DND-41 (cell line): ENCODE measurements at places on chromosomes 7 and 10.

DNA sequence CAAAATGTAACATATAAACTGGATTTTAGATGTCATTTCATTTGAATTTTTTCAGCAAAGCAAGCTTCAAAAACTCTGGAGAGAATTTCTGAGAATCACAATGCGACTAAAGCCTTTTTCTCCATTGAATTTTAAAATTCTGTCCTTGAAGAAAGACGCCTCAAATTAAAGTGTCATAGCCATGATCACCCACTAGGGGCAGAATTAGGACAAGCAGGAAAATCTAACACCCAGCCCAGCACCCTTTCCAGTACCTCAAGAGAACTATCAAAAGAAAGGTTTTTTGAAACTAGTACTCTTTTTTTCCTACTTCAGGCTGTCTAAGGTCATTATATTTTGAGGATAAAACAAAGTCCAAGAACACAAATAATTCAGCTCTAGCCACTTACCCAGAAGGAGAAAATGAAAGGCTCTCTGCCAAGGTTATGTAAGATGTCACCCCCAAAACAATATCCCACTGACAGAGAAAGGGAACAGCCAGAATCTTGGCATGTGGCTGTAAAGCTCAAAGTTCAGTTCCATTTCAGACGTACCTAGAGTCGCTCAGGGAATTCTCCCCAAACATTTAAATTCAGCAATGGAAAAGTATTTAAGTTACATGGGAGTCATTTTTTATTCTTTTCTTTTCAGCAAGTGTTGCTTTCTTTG is 299.4 kb downstream of the SNX13 start:
- no peak overlapping the region for H3K27ac ChIP-seq
- H3K4me1 ChIP-seq, result no peaks in the 10 kb centered on the region
- H3K36me3 ChIP-seq, result no peaks in the 10 kb centered on the region
- no peaks in the 10 kb centered on the region for H3K27me3 ChIP-seq
- no peak overlapping the region for H3K4me3 ChIP-seq
- DNase-seq, result peak; percentile 25

DNA sequence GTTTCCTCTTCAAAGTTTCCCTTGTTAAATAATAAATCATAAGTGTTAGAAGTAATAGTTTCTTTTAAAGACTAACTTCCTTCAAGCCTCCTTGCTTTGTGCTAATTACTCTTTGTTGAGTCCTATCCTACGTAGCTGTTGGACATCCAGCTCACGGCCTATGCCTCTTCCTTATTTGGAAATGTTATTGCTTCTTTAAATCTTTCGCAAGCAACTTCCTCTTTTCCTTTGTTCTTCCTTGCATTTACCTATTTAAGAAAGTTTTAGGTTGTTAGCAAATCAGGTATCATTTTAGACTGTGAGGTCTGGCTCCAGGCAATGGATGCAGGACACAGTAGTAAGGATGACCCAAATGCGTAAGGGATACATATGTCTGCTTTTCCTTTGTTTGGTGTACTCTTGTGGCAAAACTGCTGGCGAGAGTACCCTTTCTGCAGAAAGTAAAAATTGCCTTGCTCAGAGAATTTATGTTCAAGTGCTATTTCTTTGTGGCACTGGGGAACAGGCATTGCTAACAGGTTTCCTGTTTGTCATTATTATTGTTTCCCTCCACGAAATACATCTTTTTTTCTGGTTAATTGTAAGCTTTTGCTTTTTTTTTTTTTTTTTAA is 110.5 kb downstream of the DYNC2I1 start:
- no peaks in the 10 kb centered on the region for H3K27me3 ChIP-seq
- peaks cover 4% of the 10 kb centered on the region; the same call in 1 of the 2 replicates for H3K4me1 ChIP-seq
- H3K27ac ChIP-seq, result no peak overlapping the region

- H3K27ac ChIP-seq, result no peak overlapping the region
- DNase-seq, result no peak
Observed at GRCh38 chr10:28219251-28219650, 83.6 kb downstream of the MPP7 start.

DNA sequence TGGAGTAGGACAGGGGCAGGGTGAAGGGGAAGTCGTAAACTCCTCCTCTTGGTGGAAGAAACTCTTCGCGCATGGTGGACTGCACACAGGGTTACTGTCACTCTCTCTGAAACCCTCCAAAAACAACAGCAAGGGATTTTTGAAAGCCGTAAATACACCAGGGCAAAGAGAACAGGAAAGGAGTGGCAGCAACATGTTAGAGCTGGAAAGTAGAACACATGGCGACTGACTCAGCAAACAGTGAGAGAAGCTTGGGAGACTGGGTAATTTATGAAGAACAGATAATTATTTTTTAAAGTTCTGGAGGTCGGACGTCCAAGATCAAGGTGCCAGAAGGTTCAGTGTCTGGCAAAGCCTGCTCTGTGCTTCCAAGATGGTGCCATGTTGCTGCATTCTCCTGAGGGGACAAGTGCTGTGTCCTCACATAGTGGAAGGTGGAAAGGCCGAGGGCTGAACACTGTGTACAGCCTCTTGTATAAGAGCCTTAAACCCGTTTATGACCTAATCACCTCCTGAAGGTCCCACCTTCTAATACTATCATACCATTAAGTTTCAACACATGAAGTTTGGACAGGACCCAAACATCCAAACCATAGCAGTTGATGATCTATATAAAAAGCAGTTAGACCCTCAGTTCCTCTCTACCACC is 22.5 kb upstream of the C10orf53 start:
- no peak for DNase-seq
- H3K27ac ChIP-seq, result no peak overlapping the region
- no peaks in the 10 kb centered on the region for H3K27me3 ChIP-seq

GRCh38 chr7:2420216-2420933 is 17.0 kb downstream of the CHST12 start:
- no peaks in the 10 kb centered on the region for H3K36me3 ChIP-seq
- H3K27me3 ChIP-seq, result no peaks in the 10 kb centered on the region
- DNase-seq, result no peak
- H3K27ac ChIP-seq, result no peak overlapping the region
- H3K4me3 ChIP-seq, result no peak overlapping the region

- peaks cover 2% of the 10 kb centered on the region for H3K27me3 ChIP-seq
- H3K27ac ChIP-seq, result no peak overlapping the region
- no peaks in the 10 kb centered on the region for H3K4me1 ChIP-seq
Observed at GRCh38 chr10:62736168-62736546, 68.4 kb upstream of the ADO start.

DNA sequence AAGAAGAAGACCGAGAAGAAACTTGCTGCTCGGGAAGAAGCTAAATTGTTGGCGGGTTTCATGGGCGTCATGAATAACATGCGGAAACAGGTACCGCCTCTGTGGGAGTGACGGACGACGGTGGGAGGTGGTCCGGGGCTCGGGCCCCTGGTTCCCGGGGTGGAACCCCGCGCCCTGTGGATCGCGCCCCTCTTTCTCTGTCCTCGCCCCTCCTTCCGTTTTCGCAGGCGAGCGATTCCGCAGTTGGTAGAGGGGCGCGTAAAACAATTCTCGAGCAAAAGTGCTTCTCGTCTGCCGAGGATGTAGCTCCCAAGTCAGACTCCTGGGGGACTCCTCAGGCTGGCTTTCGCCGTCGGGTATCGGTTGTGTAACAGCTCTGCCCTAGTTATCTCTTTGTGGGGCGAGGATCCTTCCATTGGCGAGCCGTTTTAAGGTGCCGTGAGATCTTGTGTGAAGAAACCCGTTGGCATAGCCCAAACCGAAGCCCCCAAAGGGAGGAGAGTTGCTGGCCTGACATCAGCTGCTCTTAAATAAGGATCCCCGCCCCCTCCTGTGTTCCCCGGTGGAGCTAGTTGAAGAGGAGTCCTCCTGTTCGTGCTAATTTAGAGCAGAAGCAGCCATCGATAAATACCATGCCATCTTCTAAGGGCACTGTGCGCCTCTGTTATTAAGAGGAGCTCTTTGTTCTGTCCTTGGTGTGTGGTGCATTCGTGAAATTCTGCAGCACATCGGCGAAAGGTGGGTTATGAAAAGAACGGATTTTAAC is 655 bp downstream of the KLHL7 start:
- H3K36me3 ChIP-seq, result no peaks in the 10 kb centered on the region; the same call in 1 of the 2 replicates
- peak overlapping the region; percentile 78 for H3K27ac ChIP-seq
- H3K27me3 ChIP-seq, result no peaks in the 10 kb centered on the region
- peak overlapping the region; percentile 95 for H3K4me3 ChIP-seq
- DNase-seq, result peak; percentile 65

- no peaks in the 10 kb centered on the region for H3K36me3 ChIP-seq
- H3K4me3 ChIP-seq, result no peak overlapping the region
- no peak for DNase-seq
- no peaks in the 10 kb centered on the region for H3K4me1 ChIP-seq
Observed at GRCh38 chr7:41574377-41574776, 128.5 kb downstream of the INHBA start.

GRCh38 chr10:36534471-36535002 is 590.9 kb upstream of the ANKRD30A start:
- no peak overlapping the region for H3K27ac ChIP-seq
- H3K4me3 ChIP-seq, result no peak overlapping the region
- DNase-seq, result no peak
- peaks cover 8% of the 10 kb centered on the region for H3K4me1 ChIP-seq

- H3K27me3 ChIP-seq, result no peaks in the 10 kb centered on the region
- no peak for DNase-seq
- H3K4me1 ChIP-seq, result no peaks in the 10 kb centered on the region
- no peak overlapping the region for H3K27ac ChIP-seq
- no peak overlapping the region for H3K4me3 ChIP-seq
- no peaks in the 10 kb centered on the region for H3K36me3 ChIP-seq
Observed at GRCh38 chr7:82164813-82165212, 278.8 kb downstream of the CACNA2D1 start.

DNA sequence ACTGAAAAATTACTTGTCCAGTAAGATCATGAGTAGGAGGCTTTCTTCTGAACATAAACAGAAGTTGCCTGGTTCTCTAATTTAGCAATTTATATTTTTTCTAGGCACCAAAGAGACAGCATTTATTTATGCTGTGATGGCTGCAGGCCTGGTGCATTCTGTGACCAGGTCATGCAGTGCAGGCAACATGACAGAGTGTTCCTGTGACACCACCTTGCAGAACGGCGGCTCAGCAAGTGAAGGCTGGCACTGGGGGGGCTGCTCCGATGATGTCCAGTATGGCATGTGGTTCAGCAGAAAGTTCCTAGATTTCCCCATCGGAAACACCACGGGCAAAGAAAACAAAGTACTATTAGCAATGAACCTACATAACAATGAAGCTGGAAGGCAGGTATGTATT is 2.8 kb downstream of the WNT16 start:
- no peaks in the 10 kb centered on the region for H3K36me3 ChIP-seq
- H3K4me1 ChIP-seq, result no peaks in the 10 kb centered on the region
- no peak for DNase-seq
- no peaks in the 10 kb centered on the region for H3K27me3 ChIP-seq
- H3K27ac ChIP-seq, result no peak overlapping the region

- H3K27me3 ChIP-seq, result peaks cover 6% of the 10 kb centered on the region
- H3K36me3 ChIP-seq, result no peaks in the 10 kb centered on the region
Observed at GRCh38 chr7:106704000-106704840, 43.3 kb upstream of the CCDC71L start.

DNA sequence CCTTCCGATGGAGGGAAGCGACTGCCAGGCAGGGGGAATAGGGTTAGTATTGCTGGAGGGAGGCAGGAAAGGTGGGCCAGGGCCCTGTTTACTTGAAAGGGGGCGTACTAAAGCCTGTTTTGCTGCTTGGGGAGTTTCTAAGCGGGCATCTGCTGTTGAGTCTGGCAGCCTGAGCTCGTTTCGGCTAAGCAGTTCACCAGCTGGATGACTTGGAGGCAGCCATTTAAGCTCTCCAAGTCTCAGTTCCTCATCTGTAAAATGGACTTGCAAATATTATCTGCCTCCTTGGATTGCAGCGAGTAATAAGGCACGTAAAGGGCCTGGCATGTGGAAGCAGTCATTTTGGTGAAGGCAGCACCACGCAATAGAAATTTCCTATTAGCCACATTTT is 44.0 kb downstream of the LDB3 start:
- H3K4me1 ChIP-seq, result peaks cover 24% of the 10 kb centered on the region
- DNase-seq, result no peak
- no peaks in the 10 kb centered on the region for H3K27me3 ChIP-seq
- H3K4me3 ChIP-seq, result peak overlapping the region; percentile 73
- H3K36me3 ChIP-seq, result no peaks in the 10 kb centered on the region
- H3K27ac ChIP-seq, result peak overlapping the region; percentile 93

DNA sequence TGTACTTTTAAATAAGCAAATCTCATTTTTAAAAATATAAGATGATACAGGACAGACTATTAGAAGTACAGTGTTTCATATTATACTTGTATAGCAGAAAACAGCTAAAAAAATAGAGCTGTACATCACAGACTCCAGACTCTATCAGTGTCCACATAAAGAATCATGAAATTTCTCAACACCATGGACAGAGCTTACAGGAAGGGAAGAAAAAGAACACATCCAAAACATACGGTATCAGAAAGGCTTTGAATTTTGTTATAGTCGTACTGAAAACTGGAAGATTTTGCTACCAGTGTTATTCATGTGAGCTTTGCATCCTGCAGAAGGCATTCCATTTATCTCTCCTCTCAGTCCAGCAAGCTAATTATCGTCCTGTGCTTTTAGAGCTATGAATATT is 183.2 kb upstream of the PTPRZ1 start:
- no peak overlapping the region for H3K27ac ChIP-seq
- no peaks in the 10 kb centered on the region for H3K27me3 ChIP-seq
- no peaks in the 10 kb centered on the region for H3K4me1 ChIP-seq
- H3K4me3 ChIP-seq, result no peak overlapping the region
- H3K36me3 ChIP-seq, result no peaks in the 10 kb centered on the region

GRCh38 chr7:106566672-106567071 is 94.3 kb downstream of the CCDC71L start:
- H3K4me1 ChIP-seq, result peaks cover 11% of the 10 kb centered on the region
- H3K4me3 ChIP-seq, result no peak overlapping the region
- no peaks in the 10 kb centered on the region for H3K27me3 ChIP-seq
- DNase-seq, result no peak
- H3K27ac ChIP-seq, result no peak overlapping the region

DNA sequence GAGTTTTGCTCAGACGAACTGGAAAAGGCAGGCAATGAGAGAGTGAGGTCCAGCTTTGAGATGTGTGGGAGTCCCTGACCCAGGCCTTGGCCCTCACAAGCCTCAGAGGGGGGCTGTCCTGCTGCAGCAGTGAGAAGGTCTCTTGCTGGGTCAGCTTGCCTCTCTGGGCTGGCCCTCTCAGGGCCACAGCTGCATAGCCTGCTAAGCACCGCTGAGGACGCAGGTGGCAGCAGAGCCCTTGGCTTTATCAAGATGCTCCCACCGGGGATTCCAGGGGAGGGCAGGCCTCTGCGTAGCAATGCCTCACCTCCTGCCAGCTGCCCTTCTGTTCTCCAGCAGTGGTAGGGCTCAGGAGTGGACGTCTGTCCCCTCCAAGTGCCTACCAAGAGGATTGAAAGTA is 128.7 kb downstream of the COBL start:
- no peak for DNase-seq
- no peaks in the 10 kb centered on the region for H3K36me3 ChIP-seq
- no peak overlapping the region for H3K27ac ChIP-seq
- no peaks in the 10 kb centered on the region for H3K4me1 ChIP-seq

- peaks cover 23% of the 10 kb centered on the region for H3K4me1 ChIP-seq
- no peaks in the 10 kb centered on the region for H3K27me3 ChIP-seq
- H3K36me3 ChIP-seq, result no peaks in the 10 kb centered on the region
- DNase-seq, result no peak
- H3K27ac ChIP-seq, result peak overlapping the region; percentile 71
Observed at GRCh38 chr7:149415391-149416071, 45.3 kb downstream of the ZNF777 start.

GRCh38 chr7:16433568-16434122 is 12.3 kb upstream of the CRPPA start:
- no peaks in the 10 kb centered on the region for H3K36me3 ChIP-seq
- H3K4me3 ChIP-seq, result no peak overlapping the region
- DNase-seq, result no peak

- H3K4me1 ChIP-seq, result peaks cover 28% of the 10 kb centered on the region
- no peak overlapping the region for H3K27ac ChIP-seq
- no peak overlapping the region for H3K4me3 ChIP-seq
Observed at GRCh38 chr7:114934713-114935112, 12.8 kb downstream of the MDFIC start.

GRCh38 chr10:31704195-31704594 is 224.4 kb downstream of the ARHGAP12 start:
- no peak for DNase-seq
- H3K36me3 ChIP-seq, result no peaks in the 10 kb centered on the region
- no peak overlapping the region for H3K4me3 ChIP-seq
- no peaks in the 10 kb centered on the region for H3K27me3 ChIP-seq
- no peak overlapping the region for H3K27ac ChIP-seq
